ENCODE measurements at places on chromosomes 2 and 18.

GRCh38 chr2:190444976-190445375, 36.8 kb downstream of the MFSD6 start:
- DNase-seq = no peak

- DNase-seq = no peak
Measured at GRCh38 chr2:10400568-10400977, 47.6 kb downstream of the ODC1 start.

DNA sequence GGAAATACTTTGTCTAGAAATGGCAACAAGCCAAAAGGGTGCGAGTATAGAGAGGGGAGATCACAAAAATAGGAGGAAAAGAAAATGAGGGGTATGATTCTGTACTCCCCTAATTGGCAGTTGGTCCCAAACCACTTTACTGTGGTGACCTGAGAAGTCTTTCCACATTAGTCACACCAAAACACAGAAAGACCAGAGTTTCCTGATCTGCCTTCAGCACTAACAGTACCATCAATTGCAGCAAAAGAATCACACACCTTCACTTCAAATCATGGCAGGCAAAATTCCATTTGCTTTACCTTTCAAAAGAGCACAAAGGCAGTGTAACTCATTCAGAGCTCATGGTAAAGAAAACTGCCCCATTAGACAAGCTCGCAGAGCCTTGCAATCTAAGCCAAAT, 86.8 kb downstream of the ALK start:
- no peak for DNase-seq

GRCh38 chr18:11826836-11827235, 24.4 kb upstream of the CHMP1B start:
- no peak for DNase-seq

- DNase-seq = no peak
Measured at GRCh38 chr2:15271276-15271675, 289.9 kb downstream of the NBAS start.

GRCh38 chr2:152407806-152408205, 72.8 kb downstream of the FMNL2 start:
- no peak for DNase-seq

GRCh38 chr2:10655499-10656225, 34.1 kb downstream of the NOL10 start:
- no peak for DNase-seq

- no peak for DNase-seq
Measured at GRCh38 chr2:102620332-102620731, 979 bp downstream of the SLC9A2 start.

- DNase-seq = no peak
Measured at GRCh38 chr18:80200171-80200931, 47.0 kb downstream of the PARD6G start.

DNA sequence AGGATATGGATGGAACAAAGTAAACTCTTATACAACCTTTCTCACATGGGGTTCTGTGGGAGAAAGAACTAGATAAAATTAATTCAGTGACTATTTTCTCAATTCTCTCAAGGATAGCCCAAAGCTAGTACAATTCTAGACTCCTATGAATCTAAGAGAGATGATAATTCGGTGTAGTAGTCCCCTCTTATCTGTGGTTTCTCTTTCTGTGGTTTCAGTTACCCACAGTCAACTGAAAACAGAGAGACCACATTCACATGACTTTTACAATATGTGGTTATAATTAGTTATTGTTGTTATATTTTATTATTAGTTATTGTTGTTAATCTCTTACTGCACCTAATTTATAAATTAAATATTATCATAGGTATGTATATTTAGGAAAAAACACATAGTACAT, 53.5 kb upstream of the C2orf15 start:
- no peak for DNase-seq

- no peak for DNase-seq
Measured at GRCh38 chr2:84527137-84528129, 11.1 kb downstream of the DNAH6 start.

GRCh38 chr2:134131681-134132489, 122.0 kb upstream of the MGAT5 start:
- no peak for DNase-seq

GRCh38 chr2:12014088-12014960, 267.9 kb downstream of the LPIN1 start:
- DNase-seq = no peak

DNA sequence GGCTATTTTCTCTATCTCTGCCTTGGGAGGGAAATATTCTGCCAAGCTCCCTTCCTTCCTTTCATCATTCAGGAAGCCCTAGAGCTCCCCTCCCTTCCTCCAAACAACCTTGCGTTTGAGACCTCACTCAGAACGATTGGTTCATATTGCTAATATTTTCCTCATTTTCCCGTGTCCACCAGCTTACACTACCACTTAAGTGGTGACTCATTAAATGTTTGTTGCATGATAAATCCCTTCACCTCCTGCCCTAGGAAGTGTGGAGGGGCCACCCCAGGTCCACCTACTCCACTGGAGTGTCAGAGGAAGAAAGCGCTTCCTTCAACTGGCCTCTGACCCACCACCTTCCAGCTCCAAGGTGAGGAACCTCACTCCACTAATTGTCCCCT, 2.3 kb upstream of the LPIN2 start:
- no peak for DNase-seq

GRCh38 chr2:16671760-16672159, 6.1 kb upstream of the CYRIA start:
- DNase-seq = no peak

- no peak for DNase-seq
Measured at GRCh38 chr2:119157850-119158511, 570 bp downstream of the C1QL2 start.

DNA sequence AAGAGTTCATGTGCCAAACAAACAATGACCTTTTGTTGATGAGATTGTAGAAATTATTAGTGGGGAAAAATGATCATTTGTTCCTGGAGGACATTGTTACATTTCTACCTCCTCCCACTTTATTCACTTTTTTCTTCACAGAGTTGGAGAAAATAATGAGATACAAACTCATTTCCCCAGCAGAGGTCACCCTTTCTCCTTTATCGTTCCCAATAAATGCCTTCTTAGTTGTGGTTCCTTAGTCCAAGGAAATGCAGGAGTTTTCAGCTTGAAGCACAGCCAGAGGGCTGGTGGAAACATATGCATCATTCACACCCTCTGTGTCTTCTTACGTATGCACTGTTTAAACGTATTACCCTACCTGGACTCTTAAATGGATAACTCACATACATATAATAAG, 108.8 kb downstream of the SLC4A3 start:
- DNase-seq = no peak

Measured in stimulated activated CD8-positive, alpha-beta memory T cell treated with anti-CD3 and anti-CD28 coated beads, Interleukin-15, amount 100 ng/mL, for 24 hours (primary cell).